ENCODE measurements at places on chromosomes 12 and 14. TPM values are rescaled to one million over a fixed set of nuclear protein-coding genes. Genes with fewer than 3 reads are reported as not detected.

Gene PTHLH
- total RNA-seq = 0.57 TPM

Gene TAS2R42
- total RNA-seq = 0.09 TPM

Gene ASPG
- total RNA-seq = 0.24 TPM

Gene HAL
- 0.38 TPM for total RNA-seq

Gene EPYC
- total RNA-seq = 0.14 TPM

Gene RNASE1
- 200 TPM for total RNA-seq

Gene KRT78
- 0.42 TPM for total RNA-seq

Gene IKZF4
- total RNA-seq = 1.7 TPM

Gene LRRC10
- 0.05 TPM for total RNA-seq

Gene SLC6A15
- total RNA-seq = 0.09 TPM

Gene BCL11B
- total RNA-seq = 55.5 TPM

Gene DHH
- 0.09 TPM for total RNA-seq

Gene PRR4
- total RNA-seq = 1.5 TPM

Gene TAS2R9
- total RNA-seq = not detected

Gene TPH2
- not detected for total RNA-seq

Gene FGF23
- total RNA-seq = 0.05 TPM

Gene RNASE7
- 0.47 TPM for total RNA-seq

Gene PGF
- total RNA-seq = 7.0 TPM

Gene SCNN1A
- total RNA-seq = 0.61 TPM

Gene B4GALNT1
- total RNA-seq = 0.57 TPM

Gene SELPLG
- total RNA-seq = 69.6 TPM

Gene METTL1
- total RNA-seq = 10.6 TPM

Gene LRIG3
- total RNA-seq = 24.8 TPM

Gene SAMD15
- 1.4 TPM for total RNA-seq

Gene CELA1
- total RNA-seq = 0.09 TPM

Gene CCT2
- 270 TPM for total RNA-seq

Gene LTB4R2
- 5.5 TPM for total RNA-seq

Gene DACT1
- 9.3 TPM for total RNA-seq

Gene NGB
- 0.14 TPM for total RNA-seq

Gene KDM2B
- total RNA-seq = 26.4 TPM

Gene SPRYD3
- 9.1 TPM for total RNA-seq

Gene PTPRO
- 3.9 TPM for total RNA-seq

Gene ADAM21
- total RNA-seq = 0.05 TPM

Gene KCNMB4
- total RNA-seq = 3.4 TPM

Gene TSPAN9
- 4.9 TPM for total RNA-seq

Gene DIO2
- total RNA-seq = 0.09 TPM

Gene GALNT16
- total RNA-seq = 0.76 TPM

Gene ACYP1
- 24.8 TPM for total RNA-seq

Gene IL26
- total RNA-seq = not detected

Gene TXNRD1
- total RNA-seq = 68.0 TPM

Gene CALCOCO1
- 55.3 TPM for total RNA-seq

Measured in thymus (tissue), 14 donors.